ENCODE measurements at places on chromosomes 6 and 20.

DNA sequence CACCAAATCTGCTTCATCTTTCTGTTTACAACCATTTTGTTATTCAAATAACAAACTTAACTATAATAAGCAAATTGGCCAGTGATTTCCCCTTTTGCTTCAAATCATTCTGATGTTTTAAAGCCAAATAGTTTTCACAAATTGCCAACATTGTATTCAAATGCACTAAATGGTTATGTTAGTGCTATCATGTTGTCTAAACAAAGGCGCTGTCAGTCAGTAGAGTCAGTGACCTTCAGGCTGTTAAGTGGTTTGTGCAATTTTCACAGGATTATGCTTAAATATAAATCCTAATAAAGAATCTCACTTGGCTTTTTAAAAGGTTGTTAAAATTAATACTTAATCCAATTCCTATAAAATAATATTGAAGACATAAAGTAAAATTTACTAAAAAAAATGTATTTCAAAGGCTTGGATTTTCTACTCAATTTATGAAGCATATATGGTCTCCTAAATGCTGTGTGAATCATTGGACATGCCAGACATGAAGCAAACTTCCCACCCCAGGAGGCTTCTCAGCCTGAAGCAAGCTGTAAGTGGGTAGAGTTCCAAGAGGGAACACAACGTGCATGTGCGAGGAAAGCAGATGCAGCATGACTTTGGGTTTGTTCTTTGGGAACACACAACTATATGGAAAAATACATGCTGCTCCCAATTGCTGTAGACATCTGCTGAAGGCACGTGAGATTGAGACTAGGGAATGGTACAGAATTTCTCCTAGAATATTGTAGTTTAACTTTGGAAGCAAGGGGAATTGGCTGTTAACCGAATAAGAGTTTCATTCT is 54.9 kb downstream of the RSPO3 start:
- DNase-seq, result no peak

DNA sequence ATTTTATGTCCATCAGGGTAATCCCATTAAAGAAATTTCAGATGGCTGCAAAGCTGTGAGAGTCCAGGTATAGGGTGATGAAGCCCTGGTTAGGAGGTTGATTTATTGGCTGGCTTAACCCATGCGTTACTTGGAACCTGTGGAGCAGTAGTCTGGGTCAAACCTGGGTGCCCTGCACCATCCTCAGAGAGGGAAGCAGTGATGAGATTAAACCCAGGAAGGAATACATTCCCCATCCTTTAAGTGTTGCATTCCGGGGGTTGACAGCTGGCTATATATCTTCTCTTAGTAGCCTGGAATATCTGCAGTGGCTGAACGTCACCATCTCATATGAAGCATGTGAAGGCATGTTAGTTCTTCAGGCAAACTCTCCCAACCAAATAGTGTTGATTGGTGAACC is 44.9 kb upstream of the JAG1 start:
- DNase-seq, result no peak

- no peak for DNase-seq
Observed at GRCh38 chr6:130936933-130937332, 109.7 kb downstream of the SMLR1 start.

DNA sequence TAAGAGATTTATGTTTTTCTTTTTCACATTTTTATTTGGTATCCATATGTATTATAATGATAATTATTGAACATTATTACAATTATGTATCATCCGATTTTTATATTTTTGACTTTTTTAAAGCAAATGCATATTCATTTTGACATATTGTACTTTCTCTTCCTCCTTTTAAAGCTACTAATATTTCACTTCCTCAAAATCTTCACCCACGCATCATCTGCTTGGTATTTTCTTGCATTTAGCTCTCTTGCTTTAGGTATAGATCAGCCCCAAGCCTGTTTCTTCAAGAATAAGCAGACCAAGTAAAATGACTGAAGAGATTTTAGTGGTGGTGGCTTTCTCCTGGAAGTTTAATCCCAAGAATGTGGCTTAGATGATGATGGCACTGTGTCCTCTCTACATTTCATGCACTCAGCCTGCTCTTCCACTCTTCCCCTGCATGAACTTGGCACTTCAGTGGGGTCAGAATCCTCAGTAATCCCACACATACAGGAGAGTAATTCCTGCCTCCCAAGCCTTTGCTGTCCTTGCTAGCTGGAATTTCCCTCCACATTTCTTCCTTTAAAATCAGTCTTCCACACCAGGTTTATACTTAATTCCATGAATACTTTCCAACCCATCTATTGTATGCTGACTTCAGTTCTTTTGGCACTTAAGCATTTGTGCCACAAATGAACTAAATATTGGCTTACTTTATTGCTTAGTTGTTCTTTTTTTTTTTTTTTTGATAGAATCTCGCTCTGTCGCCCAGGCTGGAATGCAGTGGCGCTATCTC is 8.2 kb downstream of the NCOA7 start:
- DNase-seq, result no peak

DNA sequence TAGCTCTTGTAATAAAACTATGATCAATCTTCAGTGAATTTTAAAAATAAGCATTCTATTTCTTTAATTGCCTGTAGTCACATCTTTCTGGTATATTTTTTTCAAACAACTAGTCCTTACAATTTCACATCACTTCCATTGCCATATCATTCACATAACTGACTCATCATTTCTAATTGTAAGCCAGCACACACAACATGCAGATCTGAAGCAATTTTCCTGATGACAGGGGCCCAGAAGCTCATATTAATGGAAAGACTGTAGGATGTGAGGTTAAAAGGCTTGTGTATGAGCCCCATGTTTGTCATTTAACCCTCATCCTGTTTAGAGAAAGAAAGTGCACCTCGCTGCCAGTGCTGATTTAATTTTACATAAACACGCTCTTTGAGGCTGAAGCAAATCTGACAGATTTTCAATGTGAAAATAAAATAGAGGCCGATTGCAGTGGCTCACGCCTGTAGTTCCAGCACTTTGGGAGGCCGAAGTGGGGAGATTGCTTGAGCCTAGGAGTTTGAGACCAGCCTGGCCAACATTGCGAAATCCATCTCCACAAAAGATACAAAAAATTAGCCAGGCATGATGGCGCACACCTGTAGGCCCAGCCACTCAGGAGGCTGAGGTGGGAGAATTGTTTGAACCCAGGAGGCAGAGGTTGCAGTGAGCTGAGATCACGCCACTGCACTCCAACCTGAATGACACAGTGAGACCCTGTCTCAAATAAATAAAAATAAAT is 40.1 kb upstream of the LTV1 start:
- no peak for DNase-seq

GRCh38 chr20:23018432-23018831 is 16.7 kb upstream of the SSTR4 start:
- no peak for DNase-seq

DNA sequence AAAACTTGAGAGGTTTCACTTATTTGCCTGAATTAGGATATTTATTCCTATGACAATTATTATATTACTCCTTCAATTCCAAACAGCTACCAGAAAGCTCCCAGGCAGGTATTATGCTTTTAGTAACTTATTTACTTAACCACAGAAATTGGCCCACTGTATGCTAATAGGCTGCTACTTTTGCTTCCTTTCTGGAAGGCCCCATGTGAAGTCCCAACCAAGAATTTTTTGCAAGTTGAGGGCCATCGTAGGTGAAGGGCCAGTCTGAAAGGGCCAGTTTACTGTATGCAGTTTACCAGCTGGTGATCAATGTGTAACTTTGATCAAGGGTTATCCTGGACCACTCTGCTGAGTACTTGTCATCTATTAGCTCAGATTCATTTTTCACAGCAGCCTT is 45.0 kb downstream of the EDN1 start:
- no peak for DNase-seq

DNA sequence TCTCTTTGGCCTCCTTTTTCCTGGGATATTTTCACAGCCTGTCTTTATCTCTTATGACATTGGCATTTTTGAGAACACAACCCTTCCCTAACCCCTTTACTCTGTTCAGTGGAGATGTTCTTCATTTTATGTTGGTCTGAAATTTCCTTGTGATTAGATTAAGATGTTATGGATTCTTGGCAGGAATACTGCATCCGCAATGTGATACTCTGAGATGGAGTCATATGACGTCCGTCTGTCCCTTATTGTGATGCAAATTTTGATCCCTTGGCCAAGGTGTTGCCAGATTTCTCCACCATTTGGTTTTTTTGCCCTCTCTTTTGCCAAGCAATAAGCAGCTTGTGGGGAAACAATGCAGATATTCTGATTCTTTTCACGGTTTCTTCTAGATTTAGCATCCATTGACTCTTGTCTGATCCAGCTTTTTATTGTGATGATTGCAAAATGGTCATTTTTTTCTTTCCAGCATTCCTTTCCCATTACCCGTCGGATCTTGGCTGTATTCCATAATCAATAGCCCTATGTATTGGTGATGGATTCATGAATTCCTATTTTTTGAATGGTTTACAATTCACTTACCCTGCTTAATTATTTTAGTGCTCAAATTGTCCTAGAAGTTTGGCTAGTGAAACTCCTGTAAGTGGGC is 85.1 kb downstream of the NCOA3 start:
- DNase-seq, result no peak

All from stimulated activated naive CD8-positive, alpha-beta T cell treated with anti-CD3 and anti-CD28 coated beads, Interleukin-15, Interleukin-2, amounts not matched to agents 100 U/mL and 50 U/mL, for 24 hours (primary cell).